ENCODE measurements at places on chromosomes 1 and 21. TPM values are rescaled to one million over a fixed set of nuclear protein-coding genes. Genes with fewer than 3 reads are reported as not detected.

REN gene
- 0.40 TPM for total RNA-seq

HSPB7 gene
- not detected for total RNA-seq

KCNT2 gene
- 0.13 TPM for total RNA-seq

FBLIM1 gene
- 137 TPM for total RNA-seq

PRDM16 gene
- total RNA-seq, result not detected

FAM163A gene
- total RNA-seq, result 0.30 TPM

TADA1 gene
- total RNA-seq, result 7.3 TPM

HTR6 gene
- not detected for total RNA-seq

AK2 gene
- total RNA-seq, result 138 TPM

CASQ1 gene
- total RNA-seq, result not detected

C2CD2 gene
- 20.4 TPM for total RNA-seq

FCRL6 gene
- not detected for total RNA-seq

TIE1 gene
- total RNA-seq, result 478 TPM

ACOT11 gene
- total RNA-seq, result 3.3 TPM

DIO1 gene
- not detected for total RNA-seq

FNDC10 gene
- total RNA-seq, result 2.1 TPM

HPDL gene
- 9.3 TPM for total RNA-seq

PM20D1 gene
- total RNA-seq, result not detected

KCNJ9 gene
- not detected for total RNA-seq

SH3D21 gene
- total RNA-seq, result 0.40 TPM
